ENCODE measurements at places on chromosomes 5 and 9.

- no peak for DNase-seq
Observed at GRCh38 chr9:16060436-16061129, 507.7 kb downstream of the CCDC171 start.

GRCh38 chr5:98770209-98770910 lies 3.1 kb upstream of the RGMB start:
- no peak for DNase-seq

DNA sequence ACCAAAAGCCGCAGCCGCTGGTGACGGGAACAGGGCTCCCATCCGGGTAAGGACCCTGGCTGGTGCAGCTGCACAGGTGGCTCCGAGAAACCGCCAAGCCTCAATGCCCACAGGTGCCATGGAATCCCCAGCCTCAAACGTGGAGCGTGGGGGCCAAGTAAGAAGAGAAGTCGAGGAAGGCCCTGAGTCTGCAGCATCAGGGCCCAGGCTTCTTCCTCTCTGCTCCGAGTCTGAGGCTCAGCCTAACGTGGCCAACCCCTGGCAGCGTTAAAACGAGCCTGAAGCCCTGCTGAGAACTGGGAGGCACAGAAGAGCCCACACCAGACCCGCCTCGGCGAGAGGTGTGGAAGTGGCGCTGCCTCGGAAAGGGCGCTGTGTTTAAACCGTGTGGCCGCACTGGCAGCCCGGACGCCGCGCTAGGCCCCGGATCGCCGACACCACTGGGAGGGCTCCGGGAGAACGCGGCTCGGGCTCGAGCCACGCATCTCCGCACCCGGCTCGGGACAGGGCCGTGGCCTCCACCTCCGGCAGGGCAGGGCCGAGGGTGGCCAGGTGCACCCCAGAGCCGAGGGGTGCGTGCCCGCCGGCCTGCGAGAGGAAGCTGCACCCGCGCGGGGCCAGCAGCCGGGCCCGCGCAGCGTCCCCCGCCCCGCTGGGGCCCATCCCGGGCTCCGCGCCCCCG lies 730 bp downstream of the ZMYND19 start:
- no peak for DNase-seq

GRCh38 chr9:122402403-122402871 lies 31.6 kb downstream of the PTGS1 start:
- DNase-seq = no peak

DNA sequence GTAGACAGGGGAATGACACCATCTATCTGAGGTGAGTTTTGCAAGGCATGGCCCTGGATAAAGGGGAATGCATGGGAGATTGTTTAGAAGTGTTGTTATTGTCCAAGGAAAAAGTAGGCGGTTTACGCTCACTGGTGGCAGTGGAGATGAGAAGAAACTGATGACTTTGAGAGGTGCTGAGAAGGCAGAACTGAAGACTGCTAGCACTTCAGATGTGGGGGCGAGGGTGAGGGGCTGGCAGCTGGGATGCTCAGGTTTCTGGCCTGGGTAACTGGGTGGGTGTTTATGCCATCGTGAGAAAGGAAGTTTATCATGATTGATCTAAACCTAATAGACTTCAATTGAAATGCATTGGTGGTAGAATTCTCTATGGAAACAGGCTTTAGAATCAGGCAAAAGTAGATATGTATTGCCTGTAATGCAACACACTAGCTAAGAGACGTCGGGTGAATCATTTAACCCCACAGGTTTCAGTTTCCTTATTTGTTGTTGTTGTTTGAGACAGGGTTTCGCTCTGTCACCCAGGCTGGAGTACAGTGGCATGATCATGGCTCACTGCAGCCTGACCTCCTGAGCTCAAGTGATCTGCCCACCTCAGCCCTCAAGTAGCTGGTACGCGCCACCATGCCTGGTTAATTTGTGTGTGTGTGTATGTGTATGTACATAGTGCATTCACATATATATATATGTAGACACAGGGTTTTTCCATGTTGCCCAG lies 123.5 kb downstream of the SLC24A2 start:
- no peak for DNase-seq

DNA sequence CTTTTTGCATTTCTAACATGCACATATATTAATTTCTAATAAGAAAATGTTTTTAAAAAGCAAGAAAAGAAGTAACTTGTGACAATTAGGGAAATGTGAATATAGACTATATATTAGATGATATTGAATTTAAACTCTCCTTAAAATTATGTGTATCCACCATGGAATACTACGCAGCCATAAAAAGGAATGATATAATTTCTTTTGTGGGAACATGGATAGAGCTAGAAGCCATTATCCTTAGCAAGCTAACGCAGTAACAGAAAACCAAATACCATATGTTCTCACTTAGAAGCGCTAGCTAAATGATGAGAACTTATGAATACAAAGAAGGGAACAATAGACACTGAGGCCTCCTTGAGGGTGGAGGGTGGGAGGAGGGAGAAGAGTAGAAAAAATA lies 23.8 kb upstream of the AP3B1 start:
- DNase-seq = no peak

- DNase-seq = no peak
Observed at GRCh38 chr9:105052346-105052745, 124.4 kb upstream of the ABCA1 start.

- DNase-seq = no peak
Observed at GRCh38 chr5:10364186-10364689, 10.7 kb downstream of the MARCHF6 start.

DNA sequence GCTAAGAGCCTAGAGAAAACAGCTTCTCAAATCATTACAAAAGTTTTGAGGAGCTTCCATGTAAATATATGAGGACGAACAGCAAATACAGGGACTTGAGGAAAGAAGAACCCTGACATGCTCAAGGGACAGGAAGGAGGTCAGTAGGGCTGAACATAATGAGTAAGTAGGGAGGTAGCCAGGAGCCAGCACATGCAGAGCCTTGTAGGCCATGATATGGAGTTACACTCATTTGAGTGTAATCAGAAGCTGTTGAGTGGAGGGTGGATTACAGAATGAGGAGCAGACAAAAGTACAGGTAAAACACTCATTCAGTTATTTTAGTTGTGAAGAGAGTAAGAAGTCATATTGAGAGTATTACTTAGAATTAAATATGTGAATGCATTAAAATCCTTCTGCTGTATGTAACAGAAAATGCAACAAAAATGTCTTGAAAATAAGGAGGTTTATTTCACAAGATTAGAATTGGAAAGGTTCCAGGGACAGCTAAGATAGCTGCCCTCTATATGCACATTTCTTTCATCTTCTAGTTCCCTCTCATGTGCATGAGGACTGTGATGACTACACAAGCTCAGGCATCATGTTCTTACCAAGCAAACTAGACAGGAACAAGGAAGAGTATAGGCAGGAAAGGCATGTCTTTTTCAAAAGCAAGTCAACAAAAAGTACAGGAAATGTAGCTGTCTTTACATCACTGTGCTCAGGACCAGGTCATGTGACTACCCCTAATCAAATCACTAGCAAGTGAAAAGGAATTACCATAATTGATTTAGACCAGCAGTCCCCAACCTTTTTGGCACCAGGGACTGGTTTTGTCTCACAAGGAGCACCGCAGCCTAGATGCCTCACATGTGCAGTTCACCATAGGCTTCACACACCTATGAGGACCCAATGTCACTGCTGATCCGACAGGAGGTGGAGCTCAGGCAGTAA lies 87.2 kb downstream of the TMEM232 start:
- DNase-seq = no peak

DNA sequence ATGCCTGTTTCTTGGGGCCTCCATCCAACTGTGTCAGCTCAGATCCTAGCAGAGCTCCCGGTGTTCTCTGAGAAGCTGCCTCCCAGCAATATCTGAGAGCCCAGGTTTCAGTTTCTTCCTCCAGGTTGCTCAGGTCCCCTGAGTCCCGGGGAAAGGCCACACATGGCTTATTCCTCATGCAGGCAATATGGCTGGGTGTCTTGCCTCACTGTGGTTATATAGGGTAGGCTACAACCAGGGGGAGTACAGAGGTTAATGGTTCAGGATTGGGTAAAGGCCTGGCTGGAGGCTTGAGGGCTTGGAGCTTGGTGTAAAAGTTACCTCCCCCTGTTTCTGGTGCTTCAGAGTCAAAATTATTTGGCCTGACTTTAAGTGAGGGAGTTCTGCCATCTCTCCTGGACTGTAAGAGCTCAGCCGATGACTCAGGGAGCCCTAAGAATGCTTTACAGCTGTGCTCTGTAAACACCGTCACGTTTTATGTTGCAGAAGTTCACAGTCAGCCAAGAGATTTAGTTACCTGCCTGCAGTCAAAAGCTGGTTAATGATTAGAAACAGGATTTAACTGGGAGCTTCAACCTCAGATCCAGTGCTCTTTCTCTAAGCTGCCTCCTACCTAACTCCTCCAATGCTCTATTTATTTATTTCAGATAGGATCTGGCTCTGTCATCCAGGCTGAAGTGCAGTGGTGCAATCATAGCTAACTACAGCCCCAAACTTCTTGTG lies 24.3 kb upstream of the UBAP2 start:
- DNase-seq = no peak

DNA sequence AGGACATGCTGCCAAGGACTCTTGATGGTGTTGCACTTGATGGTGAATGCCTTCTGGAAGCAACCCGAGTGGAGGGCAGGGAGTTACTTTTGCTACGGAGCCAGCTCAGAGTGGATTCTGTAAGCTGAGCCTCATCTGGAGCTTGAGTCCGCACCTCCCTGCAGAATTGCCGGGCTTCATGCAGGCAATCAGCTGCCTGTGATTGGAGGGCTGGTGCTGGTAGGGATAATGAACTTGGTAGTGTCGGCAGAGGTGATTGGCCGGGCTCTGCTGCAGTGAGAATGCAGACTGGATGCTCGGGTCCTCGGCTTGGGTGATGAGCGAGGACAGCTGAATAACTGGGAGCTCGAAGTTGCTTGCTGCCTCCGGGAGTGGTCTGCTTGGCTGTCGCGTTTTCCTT lies 23.1 kb downstream of the SLC25A25 start:
- no peak for DNase-seq

DNA sequence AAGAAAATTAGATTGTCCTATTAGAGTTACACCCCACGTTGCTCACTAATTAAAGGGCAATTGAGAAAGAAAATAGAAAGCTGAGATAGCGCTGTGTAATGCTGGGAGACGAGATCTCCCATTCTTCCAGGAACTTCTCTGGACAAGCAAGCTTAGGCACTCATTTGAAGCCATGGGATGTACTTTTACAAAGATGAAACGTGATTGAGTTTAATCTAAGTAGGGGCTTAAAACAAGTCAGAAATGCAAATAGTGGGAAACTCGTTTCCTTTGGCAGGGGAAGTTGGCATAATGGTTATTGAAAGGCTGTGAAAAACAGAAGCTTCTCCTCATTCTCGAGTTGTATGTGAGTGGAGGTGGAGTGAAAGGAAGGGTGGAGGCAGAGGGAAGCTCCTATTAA lies 3.7 kb downstream of the PRDM6 start:
- DNase-seq = no peak

DNA sequence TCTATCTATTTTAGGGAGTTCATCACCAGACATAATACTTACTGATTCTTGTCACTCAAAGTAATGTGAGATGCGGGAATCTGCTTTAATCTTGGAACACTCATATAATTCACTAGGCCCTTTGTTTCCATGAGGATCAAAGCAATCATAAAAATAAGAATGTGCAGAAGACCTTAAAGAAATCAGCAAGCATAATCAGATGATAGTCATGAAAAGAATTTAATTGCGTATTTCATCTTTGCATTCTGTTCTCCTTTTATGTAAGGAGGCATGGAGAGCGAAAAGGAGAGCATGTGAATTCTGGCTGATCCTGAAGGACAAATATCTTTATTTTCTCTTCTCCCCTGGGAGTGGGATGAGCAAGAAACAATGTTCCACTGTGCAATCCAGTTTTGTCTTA lies 128.0 kb downstream of the RAB3C start:
- DNase-seq = no peak

GRCh38 chr9:103183701-103184171 lies 188.6 kb downstream of the CYLC2 start:
- no peak for DNase-seq

DNA sequence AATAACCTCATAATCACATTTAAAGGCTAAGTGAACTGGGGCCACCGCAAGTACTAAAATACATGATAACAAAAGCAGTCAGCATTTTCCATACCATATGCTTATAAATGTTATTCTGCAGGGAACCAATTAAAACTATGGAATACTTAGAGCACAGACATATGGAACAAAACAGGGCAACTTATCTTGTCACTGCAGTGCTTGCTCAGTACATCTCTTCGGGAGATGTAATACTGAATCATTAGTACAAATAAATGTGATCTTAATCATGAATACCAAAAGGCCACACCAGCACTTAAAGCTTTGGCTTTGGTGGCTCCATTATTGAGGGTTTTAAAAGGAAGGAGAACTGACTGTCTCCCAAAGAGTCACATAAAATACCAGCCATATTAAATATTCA lies 32.1 kb downstream of the PRUNE2 start:
- no peak for DNase-seq

GRCh38 chr9:18056993-18057369 lies 417.0 kb upstream of the ADAMTSL1 start:
- no peak for DNase-seq

DNA sequence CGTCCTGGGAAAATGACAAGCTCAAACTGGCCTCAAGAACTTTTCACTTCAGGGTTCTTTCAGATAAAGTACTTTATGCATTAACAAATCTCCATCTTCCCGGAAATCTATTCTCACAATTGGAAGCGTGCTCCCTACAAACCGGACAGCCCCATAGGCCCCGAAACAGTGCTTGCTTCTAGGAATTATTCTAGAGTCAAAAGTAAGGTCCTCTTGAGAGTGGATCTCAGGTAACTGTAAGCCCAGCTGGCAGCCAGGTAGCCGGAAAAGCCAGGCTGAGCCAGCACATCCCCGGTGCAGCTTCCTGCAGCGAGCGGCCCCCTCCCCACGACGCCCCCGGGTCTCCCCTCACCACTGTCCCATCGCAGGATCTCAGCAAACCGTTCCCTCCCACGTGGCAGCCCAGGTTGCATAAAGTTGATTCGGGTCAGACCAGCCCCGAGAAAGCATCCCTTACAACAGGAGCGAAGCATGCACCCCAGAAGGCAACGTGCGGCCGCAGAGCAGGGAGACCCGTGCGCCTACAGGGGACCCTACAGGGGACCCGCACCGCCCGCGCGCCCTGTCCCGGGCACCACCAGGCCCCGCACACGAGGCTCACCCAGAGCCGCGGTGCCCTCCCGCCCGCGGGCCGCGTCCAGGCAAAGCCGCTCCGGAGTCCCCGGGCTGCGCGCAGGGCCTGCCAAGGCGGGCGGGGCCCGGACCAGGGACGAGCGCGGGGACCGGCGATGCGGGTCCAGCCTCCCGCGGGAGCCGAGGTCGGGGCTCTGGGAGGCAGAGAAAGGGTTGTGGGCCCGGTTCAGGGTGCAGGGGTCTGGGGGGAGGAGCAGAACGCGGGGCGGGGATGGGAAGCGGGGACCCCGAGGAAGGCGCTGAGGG lies 920 bp downstream of the LPCAT1 start:
- peak; percentile 6 for DNase-seq

DNA sequence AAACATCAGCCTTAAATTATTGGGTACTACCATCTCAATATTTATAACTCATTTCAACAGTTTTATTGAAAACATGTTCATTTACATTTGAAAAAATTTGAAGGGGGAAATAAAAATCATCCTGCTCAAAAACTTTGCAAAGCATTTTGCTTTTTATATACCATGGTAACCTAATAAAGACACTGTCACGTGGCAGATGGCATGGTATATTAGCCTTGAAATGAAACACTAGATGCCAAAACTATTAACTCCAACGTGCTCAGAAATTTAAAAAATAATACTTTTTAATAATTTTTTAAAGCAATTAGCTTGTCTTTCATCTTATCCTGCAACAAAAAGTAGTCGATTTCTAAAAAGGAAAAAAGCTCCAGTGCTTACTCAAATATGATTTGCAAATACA lies 88.6 kb upstream of the NFIB start:
- no peak for DNase-seq
